ENCODE measurements at places on chromosomes 7 and 10.

- peak; percentile 41 for DNase-seq
These were observed at the start of gene ZNF467 for GRCh38 chr7:149773446-149774236. Gene ZNF467 (minus strand): TSS chr7:149773588. CDS start chr7:149771032, 2,556 bp downstream.

DNA sequence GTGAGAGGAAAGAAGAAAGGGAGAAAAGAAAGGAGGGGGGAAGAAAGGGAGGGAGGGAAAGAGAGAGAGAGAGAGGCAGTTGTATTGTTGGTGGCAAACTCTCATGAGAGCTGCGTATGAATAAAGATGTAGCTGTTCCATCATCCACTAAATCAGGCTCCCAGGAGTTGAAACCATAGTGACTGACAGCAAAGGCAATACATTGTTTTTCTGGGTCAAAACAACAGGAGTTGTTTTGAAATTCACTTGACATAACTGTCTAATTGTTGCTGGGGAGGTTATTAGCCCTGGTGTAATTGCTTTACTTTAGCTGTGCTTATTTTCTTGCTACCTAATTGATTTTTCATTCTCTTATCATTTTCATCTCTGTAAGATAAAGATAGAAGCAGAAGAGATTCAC is 173.4 kb downstream of the NPSR1 start:
- no peak for DNase-seq

GRCh38 chr10:76401006-76401405 is 969.6 kb downstream of the LRMDA start:
- peak; percentile 40 for DNase-seq

DNA sequence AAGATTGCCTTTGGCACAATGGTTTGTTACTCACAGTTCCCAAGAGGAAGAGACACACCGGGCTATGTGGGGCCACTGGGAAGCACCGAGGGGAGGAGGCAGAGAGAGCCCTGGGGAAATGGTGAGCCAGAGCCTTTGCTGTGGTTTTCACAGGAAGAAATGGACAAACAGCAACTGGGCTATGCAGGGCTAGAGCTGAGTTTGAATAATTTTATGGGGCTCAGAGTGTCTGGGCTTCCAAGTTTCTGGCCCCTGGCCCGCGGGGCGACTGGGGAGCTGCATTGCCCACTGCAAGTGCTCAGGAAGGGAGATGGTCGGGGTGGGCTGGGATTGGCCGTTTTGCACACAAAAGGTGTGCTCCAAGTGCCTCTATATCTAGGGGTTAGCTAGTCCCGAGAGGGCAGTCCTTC is 92.6 kb downstream of the CHST15 start:
- DNase-seq = peak; percentile 51

- peak; percentile 98 for DNase-seq
These were observed 45.5 kb downstream of the MYOF start for GRCh38 chr10:93436591-93437085.

GRCh38 chr10:122590153-122590552 is 29.6 kb downstream of the DMBT1 start:
- DNase-seq = no peak

- no peak for DNase-seq
These were observed 340.1 kb downstream of the WDR37 start for GRCh38 chr10:1396297-1396635.

GRCh38 chr10:7374795-7375194 is 36.0 kb downstream of the SFMBT2 start:
- no peak for DNase-seq

DNA sequence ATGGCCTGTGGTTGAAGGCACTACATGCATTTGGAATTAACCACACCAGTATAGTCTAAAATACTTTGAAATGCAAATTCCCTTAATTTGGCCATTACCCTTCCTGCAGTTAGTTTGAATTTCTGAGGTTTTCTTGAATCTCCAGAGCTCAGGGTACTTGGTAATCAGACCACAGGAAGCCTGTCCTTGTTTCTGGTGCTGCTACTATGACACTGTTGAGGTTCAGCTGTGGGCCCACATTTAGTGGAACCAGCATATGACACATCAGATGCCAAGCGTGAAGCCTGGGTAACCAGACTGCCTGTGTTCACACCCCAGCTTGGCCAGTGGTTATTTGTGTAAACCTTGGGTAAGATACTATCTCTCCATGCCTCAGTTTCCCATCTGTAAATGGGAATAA is 124.3 kb downstream of the SNX10 start:
- no peak for DNase-seq

- no peak for DNase-seq
These were observed 96.5 kb downstream of the GRK5 start for GRCh38 chr10:119303886-119304285.

GRCh38 chr7:85022064-85022697 is 164.7 kb downstream of the SEMA3D start:
- no peak for DNase-seq

GRCh38 chr7:73520673-73521635 is 1.1 kb downstream of the BAZ1B start:
- DNase-seq = peak; percentile 42

GRCh38 chr10:11516431-11516746 is 95.1 kb downstream of the USP6NL start:
- no peak for DNase-seq

DNA sequence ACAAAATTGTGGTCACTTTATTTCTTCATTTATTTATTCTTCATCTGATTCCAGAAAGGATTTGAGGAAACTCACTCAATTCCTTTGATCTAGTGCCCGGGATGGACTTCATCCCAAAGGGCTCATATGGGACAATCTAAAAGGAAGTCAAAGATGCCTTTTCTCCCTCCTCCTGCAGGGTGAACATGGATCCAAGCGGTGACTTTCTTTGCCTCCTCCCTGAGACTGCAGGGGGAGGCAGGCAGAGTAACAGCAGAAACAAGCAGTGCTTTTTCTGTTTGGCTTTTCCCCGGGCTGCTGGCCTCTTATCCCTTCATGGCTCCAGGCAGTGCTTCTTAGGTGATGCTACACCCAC is 10.0 kb upstream of the DNMBP start:
- DNase-seq = no peak

GRCh38 chr7:150959739-150960734 is 18.1 kb downstream of the KCNH2 start:
- DNase-seq = no peak

- no peak for DNase-seq
These were observed 263.3 kb downstream of the TNS3 start for GRCh38 chr7:47318395-47319182.

- DNase-seq = no peak
These were observed 49.0 kb downstream of the PRLHR start for GRCh38 chr10:118546479-118546878.

DNA sequence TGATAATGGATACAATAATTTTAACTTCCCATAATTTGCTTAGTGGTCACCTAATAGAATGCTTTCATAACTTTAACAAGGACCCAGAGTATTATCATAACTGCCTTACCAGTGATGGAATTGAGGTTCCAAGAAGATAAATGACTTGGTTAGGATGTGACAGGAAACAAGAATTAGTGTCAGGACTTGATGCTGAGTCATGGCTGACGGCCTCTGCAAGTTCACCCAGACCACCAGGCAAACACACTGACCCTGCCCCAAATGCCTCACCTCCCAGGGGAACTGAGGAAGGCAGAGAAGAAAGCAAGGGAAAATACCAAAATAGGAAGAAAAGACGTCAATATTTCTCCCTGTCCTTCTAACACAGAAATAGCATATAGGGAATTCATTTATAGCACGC is 636.3 kb downstream of the PARD3 start:
- DNase-seq = no peak

GRCh38 chr7:67940400-67940799 is 943.8 kb downstream of the TYW1 start:
- DNase-seq = no peak

DNA sequence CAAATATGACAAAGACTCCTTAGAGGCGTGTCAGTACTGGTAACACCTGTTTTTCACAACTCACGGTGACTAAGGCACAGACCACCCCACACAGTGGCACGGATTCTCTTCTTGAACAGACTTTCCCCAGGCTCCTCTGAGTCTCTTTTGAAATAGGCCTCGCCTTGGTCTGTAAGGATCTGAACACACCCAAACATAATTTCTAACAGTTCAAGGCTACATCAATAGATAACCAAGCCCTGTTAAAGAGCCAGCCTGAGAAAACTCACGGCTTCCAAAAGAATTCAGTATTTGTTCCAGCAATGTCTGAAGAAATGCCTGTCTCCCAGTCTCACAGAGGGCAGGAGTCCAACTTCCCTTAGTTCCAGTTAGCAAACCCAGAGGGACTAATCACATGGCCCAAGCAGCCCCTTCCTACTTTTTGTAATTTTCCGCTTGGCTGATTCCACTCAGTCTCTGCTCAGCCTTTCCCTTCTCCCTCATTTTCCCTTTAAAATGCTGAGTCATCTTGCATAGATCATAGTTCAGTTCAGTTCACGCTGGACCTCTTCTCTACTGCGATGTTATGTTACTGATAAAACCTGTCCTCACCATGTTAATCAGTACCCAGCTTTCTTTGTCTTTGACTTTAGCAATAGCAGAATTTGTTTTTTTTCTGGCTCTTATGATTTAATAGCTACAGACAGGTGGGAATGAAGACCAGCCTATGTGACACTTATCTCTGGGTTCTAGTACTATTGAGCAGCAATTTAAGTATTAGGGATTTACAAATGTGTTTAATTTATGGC is 22.6 kb upstream of the AKR1C3 start:
- DNase-seq = peak; percentile 50

- DNase-seq = peak; percentile 56
These were observed 12.5 kb downstream of the ZNF365 start for GRCh38 chr10:62386356-62387320.

Measured in EH (cell line).